ENCODE measurements at places on chromosomes 7 and 10.

DNA sequence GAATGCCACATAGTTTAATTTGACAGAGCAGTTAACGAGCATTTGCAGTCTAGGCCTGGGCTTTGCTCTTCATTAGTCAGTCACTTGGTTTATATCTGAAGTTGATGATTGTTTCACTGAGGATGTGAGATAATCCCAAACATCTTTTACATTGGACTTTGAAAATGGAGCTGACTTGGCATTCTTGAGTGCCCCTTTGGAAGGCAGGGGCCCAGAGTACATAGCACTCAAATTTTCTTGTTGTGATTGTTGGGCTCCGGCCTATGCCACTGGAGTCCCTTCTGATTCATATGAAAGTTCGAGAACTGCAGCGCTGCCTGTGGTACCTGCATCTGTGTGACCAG, 21.9 kb downstream of the DNAJB6 start:
- no peak for DNase-seq

GRCh38 chr7:66522518-66522917, 106.2 kb upstream of the KCTD7 start:
- no peak for DNase-seq

DNA sequence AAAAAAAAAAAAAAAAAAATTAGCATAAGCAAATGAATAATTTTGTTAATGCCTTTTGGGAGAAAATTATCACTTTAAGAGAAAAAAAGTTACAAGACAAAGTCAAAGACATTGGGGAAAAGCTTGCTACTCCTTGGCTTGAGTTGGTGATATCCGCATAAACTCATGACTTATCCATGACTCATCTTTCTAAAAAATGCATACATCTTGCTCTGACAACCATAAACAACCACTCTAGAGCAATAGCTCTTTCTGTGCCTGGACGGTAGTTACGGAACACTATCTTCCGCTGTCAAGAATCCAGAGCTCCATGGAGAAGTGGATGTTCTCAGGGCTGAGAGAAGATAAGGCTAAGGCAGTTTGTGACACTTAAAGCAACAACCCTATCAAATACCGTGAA, 281.1 kb upstream of the PFKP start:
- DNase-seq: no peak

GRCh38 chr10:122404576-122404975, 30.1 kb downstream of the PLEKHA1 start:
- no peak for DNase-seq

GRCh38 chr7:47938574-47939165, 9.6 kb downstream of the PKD1L1 start:
- no peak for DNase-seq

DNA sequence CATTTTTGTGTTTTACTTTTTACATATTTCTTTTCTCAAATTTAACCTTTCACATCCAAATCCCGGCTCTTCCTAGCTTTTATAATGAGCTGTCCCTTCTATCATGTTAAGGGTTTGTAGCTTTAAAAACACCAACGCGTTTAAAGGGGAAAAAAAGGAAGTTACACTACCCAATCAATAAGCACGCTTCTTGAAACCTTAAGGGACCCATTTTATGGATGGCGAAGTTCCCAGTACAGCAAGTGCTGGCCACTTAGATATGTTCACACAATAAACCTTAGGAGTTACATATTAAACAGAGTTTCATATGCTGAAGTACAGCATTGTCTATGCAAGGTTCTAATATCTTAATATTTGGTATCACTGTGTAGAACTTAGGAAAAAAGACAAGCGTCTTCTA, 1.8 kb downstream of the GNG11 start:
- DNase-seq: no peak

GRCh38 chr10:116740971-116741370, 1.4 kb downstream of the HSPA12A start:
- no peak for DNase-seq

GRCh38 chr7:134070673-134071072, 56.5 kb upstream of the LRGUK start:
- DNase-seq: no peak

DNA sequence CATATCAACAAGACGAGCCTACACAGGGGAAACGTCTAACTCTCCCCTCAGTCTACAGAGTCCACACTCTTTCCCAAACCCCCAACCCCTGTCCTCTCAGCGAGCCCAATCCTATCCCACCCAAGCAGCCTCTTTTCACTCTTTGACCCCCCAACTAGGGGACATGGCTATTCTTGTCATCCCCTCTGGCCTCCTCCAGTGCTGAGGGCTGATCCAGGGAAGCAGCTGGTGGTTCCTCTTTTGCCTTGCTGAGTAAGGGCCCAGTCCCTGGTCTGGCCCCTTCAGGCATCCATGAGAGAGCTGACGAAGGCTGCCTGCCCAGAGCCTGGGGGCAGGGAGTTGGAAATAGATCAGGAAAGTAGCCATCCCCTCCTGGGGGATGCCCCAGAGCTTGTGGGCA, 6.4 kb downstream of the NOBOX start:
- no peak for DNase-seq

DNA sequence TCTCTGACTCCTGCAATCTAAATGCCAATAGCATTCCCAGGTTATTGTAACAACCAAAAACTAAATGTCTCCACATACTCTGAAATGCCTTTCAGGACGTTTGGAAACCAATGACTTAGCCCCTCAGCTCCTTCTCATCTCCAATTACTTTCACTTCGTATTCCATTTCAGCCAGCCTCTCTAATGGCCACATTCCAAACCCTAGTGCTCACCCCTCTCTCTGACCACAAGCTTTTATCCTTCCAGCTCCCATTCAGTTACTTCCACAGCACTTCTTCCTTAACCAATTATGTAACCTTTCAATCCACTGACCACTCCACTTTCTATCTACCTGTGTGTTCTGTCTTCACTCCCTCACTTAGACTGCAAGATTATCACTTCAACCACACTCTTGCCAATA, 4.3 kb downstream of the NOC3L start:
- DNase-seq: no peak

GRCh38 chr10:23345861-23346260, 1.3 kb upstream of the C10orf67 start:
- DNase-seq: no peak

DNA sequence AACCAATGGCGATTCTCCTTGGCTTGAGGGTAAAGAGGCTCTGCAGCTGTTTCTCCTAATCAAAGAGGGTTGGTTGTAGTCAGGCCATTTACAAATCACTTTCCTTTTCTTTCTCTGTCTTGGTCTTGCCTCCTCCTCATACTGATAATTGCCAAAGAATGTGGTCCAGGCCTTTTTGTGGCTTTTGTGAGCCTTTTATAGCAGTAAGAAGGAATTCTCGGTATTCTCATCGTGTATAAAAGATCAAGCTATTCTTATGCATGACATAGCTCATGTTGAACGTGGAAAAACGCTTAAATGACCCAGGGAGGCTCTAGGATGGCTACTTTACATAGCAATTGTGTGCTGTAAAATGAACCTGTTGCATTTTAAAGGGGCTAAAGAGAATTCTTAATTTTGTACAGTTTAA, 62.6 kb downstream of the RBM20 start:
- DNase-seq: no peak

GRCh38 chr10:86363833-86364490, 2.6 kb downstream of the GRID1 start:
- DNase-seq: no peak

GRCh38 chr7:38682606-38683005, 51.4 kb upstream of the AMPH start:
- DNase-seq: no peak

- DNase-seq: no peak
Observed at GRCh38 chr7:30908681-30909080, 3.0 kb upstream of the AQP1 start.

- DNase-seq: no peak
Observed at GRCh38 chr10:21929070-21929469, 74.5 kb downstream of the DNAJC1 start.

GRCh38 chr10:26627324-26627723, 70.2 kb upstream of the PDSS1 start:
- DNase-seq: no peak

- DNase-seq: no peak
Observed at GRCh38 chr10:22849077-22849805, 78.6 kb upstream of the ARMC3 start.

DNA sequence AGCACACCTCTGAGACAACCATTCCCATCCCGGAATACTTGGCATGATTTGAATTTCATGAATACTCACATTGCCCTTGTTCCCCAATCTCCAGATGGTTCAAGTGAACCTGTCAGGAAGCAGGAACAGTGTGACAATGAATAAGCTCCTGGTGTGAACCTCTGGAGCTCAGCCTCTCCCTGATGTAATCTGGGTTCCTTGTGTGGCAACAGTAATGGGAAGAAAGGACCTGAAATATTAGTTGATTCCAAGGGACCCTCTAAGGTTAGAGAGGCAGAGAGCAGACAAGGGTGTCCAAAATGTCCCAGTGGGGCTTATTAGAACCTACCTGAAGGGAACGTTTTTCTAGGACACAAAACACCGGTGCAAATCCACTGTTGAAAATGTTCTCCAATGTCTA, 8.5 kb downstream of the OR2A7 start:
- no peak for DNase-seq

DNA sequence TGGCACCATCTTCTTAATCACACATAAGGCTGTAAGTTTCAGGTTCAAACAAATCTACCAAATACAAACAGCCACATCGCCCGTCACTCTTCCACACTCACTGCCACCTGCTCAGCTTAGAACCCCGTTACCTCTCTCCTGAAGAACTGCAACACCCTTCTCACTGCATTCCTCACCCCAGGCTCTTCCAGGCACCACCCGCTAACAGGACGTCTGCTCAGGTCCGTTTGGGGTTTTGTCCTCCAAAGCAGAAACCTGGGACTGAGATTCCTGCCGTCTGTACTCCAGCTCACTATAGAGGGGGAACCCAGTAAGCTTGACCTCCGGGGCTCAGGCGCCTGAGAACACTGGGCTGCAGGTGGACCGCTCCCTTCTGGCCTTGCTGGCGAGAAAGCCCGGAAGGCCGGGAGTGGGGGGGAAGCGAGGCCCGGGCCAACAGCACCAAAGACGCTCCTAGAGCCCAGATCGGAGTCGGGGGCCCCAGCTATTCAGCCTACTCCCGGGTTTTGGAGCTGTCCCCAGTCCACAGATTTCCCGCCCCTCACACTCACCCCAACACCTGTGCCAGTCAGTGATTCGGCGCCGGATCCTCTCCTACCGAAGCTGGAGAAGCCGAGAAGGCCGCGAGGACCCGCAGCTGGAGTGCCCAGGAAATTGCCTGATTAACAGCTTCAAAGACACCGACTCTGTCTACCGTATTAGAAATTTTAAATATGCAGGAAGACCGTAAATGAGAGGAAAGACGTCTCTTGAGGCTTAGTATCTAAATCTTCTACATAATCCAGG, at the start of gene AP3M1:
TSS of gene AP3M1 (minus strand) at position 625 of the 786 bp plus-strand sequence. CDS start 12,449 bp downstream, outside the sequence.
- DNase-seq: no peak

DNA sequence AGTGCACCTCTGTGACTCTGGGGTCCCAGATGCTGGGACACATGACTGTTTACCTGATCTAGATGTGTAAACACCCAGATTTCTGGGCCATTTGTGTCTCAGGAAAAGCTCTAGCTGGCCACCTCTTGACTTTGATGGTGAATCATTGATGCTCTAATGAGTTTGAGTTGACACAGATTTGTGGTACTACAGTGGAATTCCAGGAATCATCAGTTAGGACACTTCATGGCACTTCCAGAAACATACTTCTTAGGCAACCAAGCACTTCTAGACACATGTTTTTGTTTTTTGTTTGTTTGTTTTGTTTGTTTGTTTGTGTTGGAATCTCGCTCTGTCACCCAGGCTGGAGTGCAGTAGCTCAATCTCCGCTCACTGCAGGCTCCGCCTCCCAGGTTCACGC, 302.2 kb upstream of the ZMIZ1 start:
- no peak for DNase-seq

- no peak for DNase-seq
Observed at GRCh38 chr7:129122078-129122750, 22.3 kb upstream of the TSPAN33 start.

DNA sequence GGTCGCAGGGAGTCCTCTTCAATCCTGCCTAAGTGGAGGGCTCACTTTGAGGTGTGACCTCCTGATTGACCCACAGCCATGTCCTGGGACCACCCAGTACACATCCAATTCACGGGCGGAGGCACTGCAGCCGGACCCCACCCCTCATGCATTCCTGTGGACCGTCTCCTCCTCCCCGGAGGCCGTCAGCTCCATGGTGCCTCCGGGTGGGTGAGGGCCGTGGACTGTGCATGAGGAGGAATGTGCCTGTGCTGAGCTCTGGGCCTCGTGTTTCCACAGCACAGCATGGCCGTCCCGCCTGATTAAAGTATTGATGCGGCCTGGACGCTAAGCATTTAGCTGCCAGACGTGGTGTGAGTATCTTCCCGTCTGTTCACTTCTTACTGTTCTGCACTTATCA, 52.8 kb downstream of the CFAP46 start:
- DNase-seq: no peak

- DNase-seq: no peak
Observed at GRCh38 chr10:105611244-105611798, 970.2 kb downstream of the SORCS3 start.

GRCh38 chr10:36666451-36666850, 458.9 kb upstream of the ANKRD30A start:
- DNase-seq: no peak

- no peak for DNase-seq
Observed at GRCh38 chr7:67618556-67619162, 622.0 kb downstream of the TYW1 start.

- DNase-seq: no peak
Observed at GRCh38 chr10:91477236-91477635, 67.1 kb downstream of the HECTD2 start.

All from cortex of kidney (tissue), 1 donor.